ENCODE measurements at places on chromosomes 5 and 9.
A peak's percentile ranks its signal among the peaks of the same experiment; 100 is the strongest.

DNA sequence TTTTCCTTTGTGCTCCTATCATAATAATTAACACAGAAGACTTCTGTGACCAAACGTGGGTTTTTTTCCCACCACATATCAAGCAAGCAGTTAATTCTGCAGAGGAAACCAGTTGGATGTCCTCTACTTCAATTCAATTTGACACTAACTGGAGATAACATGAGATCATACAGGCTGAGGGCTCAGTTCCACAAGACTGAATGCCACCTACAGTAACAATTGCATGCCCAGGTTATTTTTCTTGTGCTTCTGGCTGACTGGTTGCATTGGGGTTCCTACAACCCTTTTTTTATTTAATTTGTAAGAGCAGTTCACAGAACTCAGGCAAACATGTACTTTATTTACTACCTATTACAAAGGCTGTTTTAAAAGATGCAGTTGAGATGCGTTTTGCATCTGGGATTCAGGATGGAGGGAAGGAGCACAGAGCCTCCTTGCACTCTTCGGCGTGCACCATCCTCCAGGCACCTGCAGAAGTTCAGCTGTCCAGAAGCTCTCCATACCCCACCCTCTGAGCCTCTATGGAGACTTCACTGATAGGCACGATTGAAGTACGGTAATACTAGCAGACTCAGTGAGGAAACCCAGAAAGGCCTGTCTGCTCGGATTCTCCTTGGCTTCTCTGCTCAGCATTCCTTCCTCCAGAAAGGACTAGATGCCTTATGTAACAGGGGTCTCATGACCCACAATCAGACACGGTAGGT, 425.2 kb upstream of the CDH9 start:
- no peak for DNase-seq

GRCh38 chr9:36922548-36922947, 111.5 kb downstream of the PAX5 start:
- no peak for DNase-seq

DNA sequence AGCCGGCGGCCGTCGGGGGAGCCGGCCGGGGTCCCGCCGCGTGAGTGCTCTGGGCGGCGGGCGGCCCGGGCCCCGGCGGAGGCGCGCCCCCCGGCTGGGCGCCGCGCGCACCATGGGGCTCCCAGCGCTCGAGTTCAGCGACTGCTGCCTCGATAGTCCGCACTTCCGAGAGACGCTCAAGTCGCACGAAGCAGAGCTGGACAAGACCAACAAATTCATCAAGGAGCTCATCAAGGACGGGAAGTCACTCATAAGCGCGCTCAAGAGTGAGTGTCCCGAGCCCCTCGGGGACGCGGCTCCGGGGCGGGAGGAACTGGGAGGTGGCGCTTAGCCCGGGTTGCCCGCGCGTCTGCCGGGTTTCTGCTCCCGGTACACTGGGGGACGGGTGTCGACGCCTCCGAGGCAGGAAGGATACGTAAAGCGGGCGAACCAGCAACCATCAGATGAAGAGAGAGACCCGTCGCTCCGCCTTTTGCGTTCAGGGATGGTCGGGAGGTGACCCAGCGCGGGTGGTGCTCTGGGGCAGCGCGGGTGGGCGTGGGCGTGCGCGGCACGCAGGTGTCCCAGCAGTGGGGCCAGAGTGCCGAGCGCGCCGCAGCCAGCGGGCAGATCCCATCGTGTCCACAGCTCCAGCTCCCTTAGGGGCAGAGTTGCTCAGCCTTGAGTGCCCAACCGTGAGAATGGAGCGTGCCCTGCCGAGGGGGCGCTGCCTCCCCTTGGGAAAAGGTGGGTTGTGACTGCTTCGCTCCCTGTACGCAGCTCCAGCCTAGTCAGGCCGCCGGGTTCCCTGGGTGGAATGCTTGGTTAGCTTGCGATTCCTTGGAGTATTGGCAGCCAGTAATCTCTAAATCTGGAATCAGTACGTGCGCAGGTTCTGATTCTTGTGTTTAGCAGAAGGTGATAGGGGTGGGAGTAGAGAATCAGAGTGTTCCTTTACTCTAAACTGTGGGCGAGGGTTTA, 753 bp downstream of the ARHGAP26 start:
- DNase-seq, result peak; percentile 35

DNA sequence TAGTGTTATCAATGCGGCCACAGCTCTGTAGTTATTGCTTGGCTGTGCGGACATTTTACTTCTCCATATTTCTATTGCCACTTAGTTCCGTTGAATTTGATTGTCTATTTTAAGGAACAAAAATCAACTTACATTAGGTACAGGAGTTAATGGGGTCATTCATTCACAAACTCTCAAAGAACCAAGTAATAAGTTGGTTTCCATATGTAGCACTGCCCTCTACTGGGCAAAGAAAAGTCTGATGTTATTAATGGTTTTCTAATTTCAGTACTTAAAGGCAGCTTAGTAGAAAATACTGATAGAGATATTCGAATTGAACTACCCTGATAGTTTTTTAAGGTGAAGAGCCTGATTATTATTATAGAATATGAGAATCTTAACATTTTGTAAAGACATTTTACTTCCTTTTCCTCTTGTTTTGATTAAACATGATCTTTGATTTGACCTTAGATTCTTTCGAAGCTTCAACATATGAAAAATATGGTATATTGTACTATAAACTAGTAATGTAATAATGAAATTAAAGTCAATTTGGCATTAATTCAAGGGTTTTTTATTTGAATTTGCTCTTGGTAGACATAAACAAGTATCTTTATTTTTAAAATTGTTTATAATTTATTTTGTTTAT, 119.5 kb upstream of the CTNND2 start:
- DNase-seq, result no peak

- DNase-seq, result no peak
Measured at GRCh38 chr5:9468060-9468388, 77.9 kb downstream of the SEMA5A start.

GRCh38 chr9:71506821-71507220, 261.5 kb downstream of the CEMIP2 start:
- no peak for DNase-seq

- DNase-seq, result no peak
Measured at GRCh38 chr9:109969011-109969410, 189.0 kb downstream of the PALM2AKAP2 start.

GRCh38 chr9:38371495-38371894, 21.0 kb upstream of the ALDH1B1 start:
- DNase-seq, result no peak

- no peak for DNase-seq
Measured at GRCh38 chr9:132481053-132481849, 71.2 kb downstream of the CFAP77 start.

GRCh38 chr9:36764364-36765076, 191.8 kb downstream of the MELK start:
- DNase-seq, result no peak

DNA sequence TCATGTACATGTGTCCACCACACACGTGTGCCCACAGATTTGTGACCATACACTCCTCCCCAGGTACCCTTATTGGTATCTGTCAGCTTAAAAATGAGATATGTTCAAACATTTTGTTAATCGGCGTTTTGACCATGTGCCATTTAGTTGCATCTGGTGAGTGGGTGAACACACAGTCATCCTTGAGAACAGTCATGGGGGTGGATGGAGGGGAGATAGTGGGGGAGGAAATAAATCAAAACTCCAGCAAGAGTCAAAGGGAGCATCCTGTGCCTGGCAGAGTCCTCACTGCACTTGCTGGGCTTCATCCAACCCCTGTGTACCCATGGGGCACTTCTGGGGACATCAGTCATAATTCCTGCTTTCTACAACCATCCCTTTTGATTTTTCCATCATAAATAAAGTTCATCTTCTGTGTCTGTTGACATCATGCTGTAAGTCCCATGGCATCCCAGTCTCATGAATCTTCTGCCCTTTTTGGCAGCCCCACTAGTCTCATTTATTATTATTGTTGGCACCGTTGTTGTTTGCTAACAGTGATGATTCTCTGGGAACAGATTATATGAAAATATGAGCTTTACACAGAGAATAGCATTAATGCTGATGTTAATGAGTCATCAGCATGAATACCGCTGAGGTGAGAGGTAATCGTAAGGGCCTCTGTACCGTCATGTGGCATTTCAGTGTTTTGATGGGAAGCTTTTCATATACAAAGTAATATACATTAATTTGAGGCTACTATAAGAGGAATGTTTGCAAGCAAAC, 24.4 kb upstream of the CLK4 start:
- DNase-seq, result no peak

DNA sequence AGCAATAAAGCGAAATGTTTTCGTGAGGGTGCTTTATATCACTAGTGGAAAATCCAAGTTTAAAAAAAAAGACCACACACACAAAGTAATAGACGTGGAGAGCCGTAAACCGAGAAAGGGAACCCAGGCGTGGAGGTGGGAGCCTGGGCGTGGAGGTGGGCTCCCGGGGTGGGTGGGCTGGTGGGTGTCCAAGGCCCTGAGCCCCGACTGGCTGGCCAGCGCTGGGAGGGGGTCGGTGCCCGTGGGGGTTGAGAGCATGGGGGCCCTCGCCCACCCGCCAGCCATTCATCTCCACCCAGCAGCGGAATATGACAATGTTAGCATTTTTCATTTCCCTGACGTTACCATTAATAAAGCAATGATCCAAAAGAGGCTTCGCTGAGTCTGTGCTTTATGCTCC, 135.0 kb downstream of the MVB12B start:
- no peak for DNase-seq

GRCh38 chr5:173243243-173243830, 8.3 kb upstream of the NKX2-5 start:
- DNase-seq, result no peak

DNA sequence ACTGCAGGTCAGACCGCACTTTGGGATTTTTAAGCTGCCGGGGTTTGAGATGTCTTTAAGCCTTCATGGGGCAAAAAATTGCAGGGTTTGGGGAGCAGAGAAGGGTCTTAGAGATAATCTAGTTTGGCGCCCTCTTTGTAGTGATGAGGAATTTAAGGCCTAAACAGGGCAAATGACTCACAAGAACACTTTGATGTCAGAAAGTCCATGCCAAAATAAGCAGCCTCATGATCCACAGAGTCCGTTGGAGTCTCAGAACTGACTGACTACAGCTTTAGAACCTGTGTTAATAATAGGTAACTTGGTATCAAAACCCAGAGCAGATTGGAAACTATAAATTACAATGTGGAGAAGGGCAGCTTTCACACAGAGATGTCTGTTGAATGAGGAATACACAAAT, 35.9 kb upstream of the PTGS1 start:
- no peak for DNase-seq

- no peak for DNase-seq
Measured at GRCh38 chr9:120235081-120235480, 344.9 kb downstream of the CDK5RAP2 start.

DNA sequence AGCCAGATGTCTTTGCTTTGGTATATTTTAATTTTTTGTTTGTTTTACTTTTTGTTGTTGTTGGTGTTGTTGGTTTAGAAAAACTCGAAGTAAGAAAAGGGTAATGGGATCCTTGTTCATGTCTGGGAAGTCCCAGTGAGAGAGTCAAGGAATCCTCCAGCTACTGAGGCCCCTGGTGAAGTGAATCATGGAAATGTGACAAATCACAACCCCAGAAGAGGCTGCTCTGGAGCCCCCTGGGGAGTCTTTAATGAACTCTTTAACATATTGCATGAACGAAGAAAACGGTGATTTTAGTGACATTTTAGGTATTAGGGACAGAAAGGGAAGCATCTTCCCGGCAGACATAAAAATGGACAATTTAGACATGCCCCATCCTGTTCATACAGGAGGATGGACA, 41.3 kb downstream of the TMEM174 start:
- DNase-seq, result no peak

DNA sequence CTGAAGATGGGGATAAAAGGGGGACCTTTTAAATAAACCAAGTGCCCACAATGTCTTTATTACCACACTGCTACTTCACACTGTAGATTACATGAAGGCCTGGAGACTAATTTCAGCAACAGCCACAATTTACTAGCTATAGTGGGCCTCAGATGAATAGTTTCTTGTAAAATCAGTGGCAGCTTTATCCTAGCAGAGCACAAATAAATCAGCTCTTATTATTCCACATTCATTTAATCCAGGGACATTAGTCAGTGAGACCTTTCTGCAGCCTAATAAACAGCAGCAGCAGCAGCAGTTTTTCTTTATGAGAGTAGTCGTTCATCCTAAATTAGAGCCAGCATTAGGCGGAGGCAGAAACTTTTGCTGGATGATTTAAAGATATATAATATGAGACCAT, 542.3 kb downstream of the PSAT1 start:
- no peak for DNase-seq

GRCh38 chr5:174523311-174524071, 200.9 kb upstream of the MSX2 start:
- no peak for DNase-seq

DNA sequence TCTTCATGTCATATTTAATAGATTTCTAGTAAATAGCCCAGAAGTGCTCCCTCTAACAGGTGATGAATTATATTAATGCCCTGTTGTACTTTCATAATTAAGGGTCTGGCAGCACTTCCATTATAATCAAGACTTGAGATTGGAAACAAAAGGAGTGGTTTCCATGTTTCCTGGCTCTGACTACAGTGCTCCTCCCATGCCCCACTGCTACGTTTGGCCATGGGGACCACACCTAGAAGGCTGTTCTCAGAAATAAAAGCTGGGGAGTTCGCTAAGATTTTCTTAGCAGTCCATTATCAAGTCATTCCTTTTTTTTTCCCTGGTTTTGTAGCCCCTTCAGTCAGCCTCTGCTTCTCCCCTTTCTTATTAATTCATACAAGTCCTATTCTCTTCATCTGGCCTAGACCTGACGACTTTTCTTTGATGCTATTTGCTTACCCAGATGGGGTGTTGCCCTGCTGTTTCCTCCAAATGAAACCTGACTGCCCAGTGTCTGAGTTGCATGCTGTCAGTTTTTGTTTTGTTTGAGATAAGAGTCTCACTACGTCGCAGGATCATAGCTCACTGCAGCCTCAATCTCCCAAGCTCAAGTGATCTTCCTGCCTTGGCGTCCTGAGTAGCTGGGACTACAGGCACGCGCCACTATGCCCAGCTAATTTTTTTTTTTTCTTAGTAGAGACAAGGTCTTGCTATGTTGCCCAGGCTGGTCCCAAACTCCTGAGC, 312.1 kb upstream of the EFNA5 start:
- DNase-seq, result no peak

DNA sequence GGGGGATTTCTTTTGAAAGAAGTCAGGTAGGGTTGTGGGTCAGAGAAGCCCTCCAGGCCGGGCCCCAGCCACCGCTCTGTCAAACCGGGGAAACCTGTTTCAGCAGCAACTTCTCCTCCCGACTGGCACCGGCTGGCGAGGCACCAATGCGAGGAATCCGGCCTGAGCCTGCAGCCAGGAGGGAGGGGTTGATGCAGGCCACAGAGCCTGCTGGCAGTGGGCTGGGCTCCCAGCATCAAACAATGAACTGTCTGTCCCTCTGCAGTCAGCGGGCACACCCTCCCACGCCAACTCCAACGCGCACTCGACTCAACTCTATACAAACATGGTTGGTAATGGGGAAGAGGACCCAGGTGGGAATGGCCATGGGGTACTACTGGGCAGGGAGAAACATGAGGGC, 12.1 kb downstream of the PCDH1 start:
- DNase-seq, result no peak

DNA sequence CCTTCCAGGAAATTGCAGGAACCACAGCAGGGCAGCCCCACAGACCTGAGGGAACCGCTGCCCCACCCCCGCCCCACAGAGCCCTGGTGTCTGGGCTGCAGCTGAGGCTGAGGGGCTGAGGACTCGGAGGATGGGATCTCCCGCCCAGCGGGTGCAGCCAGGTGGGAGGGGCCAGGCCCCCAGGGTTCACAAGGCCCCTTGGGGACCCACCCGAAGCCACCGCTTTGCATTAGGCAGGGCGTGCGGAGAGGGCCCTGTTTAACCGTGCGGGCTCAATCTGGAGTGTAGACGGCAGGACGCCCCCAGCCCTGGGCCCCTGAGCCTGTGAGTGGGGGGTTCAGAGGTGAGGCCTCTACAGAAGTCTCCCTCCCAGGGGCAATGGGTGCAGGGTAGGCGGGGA, 10.8 kb downstream of the NOTCH1 start:
- no peak for DNase-seq

GRCh38 chr9:137108608-137109249, 5.8 kb downstream of the DPP7 start:
- DNase-seq, result no peak

All from activated CD4-positive, alpha-beta T cell treated with anti-CD3 and anti-CD28 coated beads, Interleukin-2, amount 50 U/mL, for 4 hours (primary cell).